G401 (cell line): ENCODE measurements at places on chromosomes 2 and 18.
A peak's percentile ranks its signal among the peaks of the same experiment; 100 is the strongest.

DNA sequence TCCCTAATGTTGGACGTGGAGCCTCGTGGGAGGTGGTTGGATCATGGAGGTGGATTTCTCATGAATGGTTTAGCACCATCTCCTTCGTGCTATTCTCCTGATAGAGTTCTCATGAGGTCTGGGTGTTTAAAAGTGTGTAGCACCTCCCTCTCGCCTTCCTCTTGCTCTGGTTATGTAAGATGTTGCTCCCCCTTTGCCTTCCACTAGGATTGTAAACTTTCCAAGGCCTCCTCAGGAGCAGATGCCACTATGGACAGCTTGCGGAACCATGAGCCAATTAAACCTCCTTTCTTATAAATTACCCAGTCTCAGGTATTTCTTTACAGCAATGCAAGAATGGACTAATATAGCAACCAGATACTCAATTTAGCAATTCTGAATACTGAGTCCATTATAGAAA is 82.4 kb upstream of the PELI1 start:
- peak; percentile 97 for DNase-seq

DNA sequence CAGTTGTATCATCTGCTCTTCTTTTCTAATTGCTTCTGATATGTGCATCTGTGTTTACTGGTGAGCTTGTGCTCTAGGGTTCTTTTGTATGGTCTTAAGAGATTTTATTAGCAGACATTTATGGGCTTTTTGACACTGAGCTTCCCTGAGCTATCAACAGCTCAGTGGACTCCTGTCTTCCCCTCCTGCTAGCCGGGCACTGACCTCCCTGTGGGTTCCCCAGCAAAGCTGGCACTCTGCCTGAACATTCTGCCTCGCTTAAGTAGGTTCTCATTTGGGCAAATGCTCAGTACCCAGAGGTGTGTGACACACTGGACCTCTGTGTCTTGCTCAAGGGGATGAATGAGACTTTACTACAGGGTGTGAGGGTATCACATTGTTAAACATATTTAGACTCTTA is 15.8 kb downstream of the TRAF3IP1 start:
- DNase-seq: peak; percentile 33

- no peak for DNase-seq
Measured at GRCh38 chr18:4544142-4544541, 89.0 kb upstream of the DLGAP1 start.

GRCh38 chr18:78421392-78421791 is 558.2 kb upstream of the SALL3 start:
- no peak for DNase-seq

GRCh38 chr2:127101048-127101611 is 5.8 kb downstream of the BIN1 start:
- no peak for DNase-seq
